Effector memory CD8-positive, alpha-beta T cell (primary cell): ENCODE measurements at places on chromosomes 12 and 14.

- no peak overlapping the region for H3K27ac ChIP-seq
- H3K36me3 ChIP-seq, result peaks cover 3% of the 10 kb centered on the region
- H3K27me3 ChIP-seq, result peaks cover 32% of the 10 kb centered on the region
- DNase-seq, result no peak
These were observed 84.9 kb downstream of the WSCD2 start for GRCh38 chr12:108213871-108214445.

- H3K4me1 ChIP-seq, result peaks cover 8% of the 10 kb centered on the region
- H3K27me3 ChIP-seq, result no peaks in the 10 kb centered on the region
- no peak overlapping the region for H3K27ac ChIP-seq
- no peak for DNase-seq
These were observed 23.4 kb downstream of the POLR3B start for GRCh38 chr12:106380954-106381353.

DNA sequence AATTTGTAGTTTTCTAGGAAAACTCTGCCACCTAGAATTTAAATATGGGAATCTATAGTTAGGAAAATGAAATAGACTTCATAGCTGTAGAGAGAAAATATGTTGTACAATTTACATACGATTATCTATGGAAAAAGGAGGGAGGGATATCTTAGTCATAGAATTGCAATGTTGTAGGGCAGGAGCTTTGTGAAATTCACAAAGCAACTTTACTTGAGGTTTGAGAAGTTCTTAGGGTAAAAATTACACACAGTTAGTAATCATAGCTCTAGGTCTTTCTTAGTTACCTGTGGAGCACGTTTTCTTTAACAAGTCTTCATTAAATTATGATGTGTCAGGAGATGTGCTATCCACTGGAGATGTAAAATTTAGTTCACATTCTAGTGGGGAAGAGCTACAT, 61.4 kb upstream of the DBX2 start:
- H3K27ac ChIP-seq, result no peak overlapping the region
- H3K27me3 ChIP-seq, result peaks cover 33% of the 10 kb centered on the region
- DNase-seq, result no peak
- H3K4me3 ChIP-seq, result no peak overlapping the region
- H3K4me1 ChIP-seq, result no peaks in the 10 kb centered on the region

DNA sequence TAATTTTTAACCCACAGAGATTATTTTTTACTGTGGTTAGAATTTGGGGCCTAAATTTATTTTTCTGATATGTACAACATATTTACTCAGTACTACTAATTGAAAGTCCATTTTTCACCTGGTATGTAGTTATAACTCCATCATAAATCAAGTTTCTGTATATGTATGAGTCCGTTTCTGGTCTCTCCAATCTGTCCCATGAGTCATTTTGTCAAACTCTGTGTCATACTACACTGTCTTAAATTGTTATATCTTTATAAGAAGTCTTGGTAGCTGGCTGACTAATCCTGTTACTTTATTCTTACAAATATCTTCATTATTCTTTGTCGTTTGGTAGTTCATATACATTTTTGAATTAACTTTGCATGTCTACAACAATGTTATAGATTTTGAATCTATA, 344.0 kb downstream of the PDZRN4 start:
- H3K27ac ChIP-seq, result no peak overlapping the region
- H3K4me3 ChIP-seq, result no peak overlapping the region
- no peaks in the 10 kb centered on the region for H3K36me3 ChIP-seq
- H3K4me1 ChIP-seq, result no peaks in the 10 kb centered on the region
- H3K27me3 ChIP-seq, result no peaks in the 10 kb centered on the region

- H3K27me3 ChIP-seq, result no peaks in the 10 kb centered on the region
- DNase-seq, result no peak
- H3K4me1 ChIP-seq, result peaks cover 2% of the 10 kb centered on the region
These were observed 11.7 kb downstream of the APOLD1 start for GRCh38 chr12:12796928-12797793.

DNA sequence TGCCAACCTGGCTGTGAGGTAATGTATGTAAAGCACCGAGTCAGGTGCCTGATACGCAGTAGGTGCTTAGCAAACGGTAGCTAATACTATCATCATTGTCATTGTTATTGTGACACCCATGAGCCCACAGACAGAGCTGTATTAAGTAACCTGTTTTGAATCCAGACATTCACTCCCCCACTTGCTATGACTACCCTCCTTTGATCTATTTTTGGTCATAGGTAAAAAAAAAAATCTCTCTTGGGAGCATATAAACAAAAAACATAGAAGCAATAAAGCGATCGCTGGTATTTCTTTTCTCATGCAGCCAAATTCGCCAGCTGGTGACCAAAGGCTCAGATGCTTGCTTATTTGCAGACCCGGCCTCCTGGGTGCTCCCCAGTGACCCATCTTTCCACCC, 330.2 kb downstream of the DPF3 start:
- no peak for DNase-seq
- no peaks in the 10 kb centered on the region for H3K4me1 ChIP-seq
- no peaks in the 10 kb centered on the region for H3K36me3 ChIP-seq
- H3K27me3 ChIP-seq, result peaks cover 19% of the 10 kb centered on the region
- H3K27ac ChIP-seq, result no peak overlapping the region

- no peak for DNase-seq
- H3K4me1 ChIP-seq, result no peaks in the 10 kb centered on the region
- no peak overlapping the region for H3K4me3 ChIP-seq
- H3K36me3 ChIP-seq, result no peaks in the 10 kb centered on the region
- H3K27ac ChIP-seq, result no peak overlapping the region
These were observed 12.8 kb upstream of the YARS2 start for GRCh38 chr12:32768518-32768917.

GRCh38 chr12:74171478-74171909, 366.1 kb upstream of the ATXN7L3B start:
- no peak overlapping the region for H3K4me3 ChIP-seq
- H3K36me3 ChIP-seq, result no peaks in the 10 kb centered on the region
- no peaks in the 10 kb centered on the region for H3K27me3 ChIP-seq
- H3K27ac ChIP-seq, result no peak overlapping the region
- DNase-seq, result no peak
- no peaks in the 10 kb centered on the region for H3K4me1 ChIP-seq

- no peak overlapping the region for H3K4me3 ChIP-seq
- no peaks in the 10 kb centered on the region for H3K27me3 ChIP-seq
- DNase-seq, result no peak
These were observed 271.9 kb upstream of the PDE3A start for GRCh38 chr12:20096430-20096829.

DNA sequence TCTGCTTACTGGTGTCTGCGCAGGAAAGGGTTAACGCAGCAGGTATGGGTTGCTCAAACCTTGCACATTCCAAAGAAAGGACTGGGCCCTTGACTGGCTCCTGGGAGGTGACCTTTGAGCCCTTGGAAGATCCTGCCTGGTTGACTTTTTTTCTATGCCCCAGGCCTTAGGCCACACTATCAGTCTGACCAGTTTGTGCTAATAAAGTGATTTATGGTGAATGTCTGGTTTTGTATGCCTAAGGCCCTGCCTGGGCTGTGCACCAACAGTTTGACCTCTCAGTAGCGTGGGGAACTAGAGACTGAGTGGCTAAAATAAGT, 61.4 kb upstream of the SCN8A start:
- peaks cover 6% of the 10 kb centered on the region for H3K4me1 ChIP-seq
- peaks cover 51% of the 10 kb centered on the region for H3K27me3 ChIP-seq
- H3K36me3 ChIP-seq, result no peaks in the 10 kb centered on the region
- DNase-seq, result no peak

DNA sequence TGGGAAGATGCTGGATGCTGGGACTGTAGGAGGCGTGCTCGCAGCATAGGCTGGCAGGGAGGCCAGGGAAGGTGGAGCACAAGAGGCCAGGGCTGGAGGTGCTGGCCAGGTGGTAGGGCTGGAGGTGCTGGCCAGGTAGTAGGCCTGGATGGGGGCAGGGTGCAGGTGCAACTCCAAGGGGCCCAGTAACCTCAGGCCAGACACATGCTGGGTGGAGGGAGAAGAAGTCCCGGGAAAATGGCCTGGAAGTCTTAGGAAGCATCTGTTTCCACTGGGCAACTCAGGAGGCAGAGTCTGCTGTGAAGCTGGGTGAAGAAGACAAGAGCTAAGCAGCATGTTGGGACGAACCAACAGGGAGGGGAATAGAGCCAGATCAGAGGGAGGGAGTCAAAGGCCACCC, 665.2 kb downstream of the BCL11B start:
- H3K27me3 ChIP-seq, result no peaks in the 10 kb centered on the region
- DNase-seq, result no peak
- no peaks in the 10 kb centered on the region for H3K4me1 ChIP-seq
- no peak overlapping the region for H3K27ac ChIP-seq
- peaks cover 3% of the 10 kb centered on the region for H3K36me3 ChIP-seq

- peaks cover 38% of the 10 kb centered on the region for H3K27me3 ChIP-seq
- H3K27ac ChIP-seq, result no peak overlapping the region
- no peaks in the 10 kb centered on the region for H3K36me3 ChIP-seq
- no peak overlapping the region for H3K4me3 ChIP-seq
- DNase-seq, result no peak
These were observed 5.5 kb downstream of the AJUBA start for GRCh38 chr14:22976620-22977433.

GRCh38 chr12:46430340-46430948, 57.9 kb upstream of the SLC38A2 start:
- H3K4me1 ChIP-seq, result peaks cover 7% of the 10 kb centered on the region
- no peaks in the 10 kb centered on the region for H3K36me3 ChIP-seq
- H3K27ac ChIP-seq, result no peak overlapping the region
- no peak for DNase-seq
- no peaks in the 10 kb centered on the region for H3K27me3 ChIP-seq
- H3K4me3 ChIP-seq, result no peak overlapping the region

GRCh38 chr12:113204804-113205203, 16.5 kb upstream of the TPCN1 start:
- H3K27me3 ChIP-seq, result no peaks in the 10 kb centered on the region
- no peak overlapping the region for H3K4me3 ChIP-seq
- H3K27ac ChIP-seq, result no peak overlapping the region
- peaks cover 28% of the 10 kb centered on the region for H3K4me1 ChIP-seq

DNA sequence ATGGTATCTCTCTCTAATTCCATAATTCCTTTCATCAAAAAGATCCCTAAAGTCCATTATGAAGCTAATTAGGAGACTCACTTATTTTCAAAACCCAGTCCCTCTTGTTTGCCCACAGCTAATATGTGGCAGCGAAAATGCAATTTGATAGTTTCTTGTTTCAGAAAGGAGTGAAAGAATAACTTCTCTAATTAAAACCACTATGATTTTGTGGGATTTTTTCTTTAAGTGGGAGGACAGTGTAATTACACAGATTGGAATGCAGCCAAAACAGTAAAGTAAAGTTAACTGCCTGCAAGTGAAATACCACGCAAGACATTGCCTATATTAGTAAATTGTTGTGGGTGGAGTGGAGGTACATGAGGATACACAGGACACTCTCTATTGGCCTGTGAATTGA, 50.0 kb downstream of the PTPRO start:
- H3K4me1 ChIP-seq, result no peaks in the 10 kb centered on the region
- H3K36me3 ChIP-seq, result no peaks in the 10 kb centered on the region
- no peak overlapping the region for H3K4me3 ChIP-seq
- H3K27ac ChIP-seq, result no peak overlapping the region

DNA sequence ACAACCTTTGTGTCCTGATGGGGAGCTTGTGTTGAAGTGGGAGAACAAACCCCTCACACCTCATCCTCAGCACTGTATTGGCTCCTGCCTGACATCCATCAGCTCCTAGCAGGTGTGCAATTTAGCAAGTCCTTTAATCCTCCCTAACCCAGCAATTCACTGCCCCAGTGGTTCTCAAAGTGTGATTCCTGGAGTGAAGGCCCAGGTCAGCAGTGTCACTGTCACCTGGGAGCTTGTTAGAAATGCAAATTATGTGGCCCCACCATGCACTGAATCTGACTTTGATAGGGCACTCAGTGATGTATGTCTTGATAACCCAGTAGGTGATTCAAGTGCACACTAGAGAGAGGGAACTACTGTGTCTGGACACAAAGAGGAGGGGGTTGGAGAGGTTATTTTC, 133.6 kb downstream of the FGD4 start:
- DNase-seq, result no peak
- H3K27ac ChIP-seq, result no peak overlapping the region
- no peak overlapping the region for H3K4me3 ChIP-seq
- peaks cover 13% of the 10 kb centered on the region for H3K27me3 ChIP-seq
- no peaks in the 10 kb centered on the region for H3K36me3 ChIP-seq

- peak overlapping the region; percentile 95 for H3K27ac ChIP-seq
- peak overlapping the region; percentile 90 for H3K4me3 ChIP-seq
- H3K27me3 ChIP-seq, result no peaks in the 10 kb centered on the region
- DNase-seq, result peak; percentile 66
These were observed 199.9 kb upstream of the FOXN3 start for GRCh38 chr14:89616852-89617341.

GRCh38 chr14:51525739-51526138, 126.0 kb upstream of the FRMD6 start:
- DNase-seq, result no peak
- no peaks in the 10 kb centered on the region for H3K36me3 ChIP-seq

DNA sequence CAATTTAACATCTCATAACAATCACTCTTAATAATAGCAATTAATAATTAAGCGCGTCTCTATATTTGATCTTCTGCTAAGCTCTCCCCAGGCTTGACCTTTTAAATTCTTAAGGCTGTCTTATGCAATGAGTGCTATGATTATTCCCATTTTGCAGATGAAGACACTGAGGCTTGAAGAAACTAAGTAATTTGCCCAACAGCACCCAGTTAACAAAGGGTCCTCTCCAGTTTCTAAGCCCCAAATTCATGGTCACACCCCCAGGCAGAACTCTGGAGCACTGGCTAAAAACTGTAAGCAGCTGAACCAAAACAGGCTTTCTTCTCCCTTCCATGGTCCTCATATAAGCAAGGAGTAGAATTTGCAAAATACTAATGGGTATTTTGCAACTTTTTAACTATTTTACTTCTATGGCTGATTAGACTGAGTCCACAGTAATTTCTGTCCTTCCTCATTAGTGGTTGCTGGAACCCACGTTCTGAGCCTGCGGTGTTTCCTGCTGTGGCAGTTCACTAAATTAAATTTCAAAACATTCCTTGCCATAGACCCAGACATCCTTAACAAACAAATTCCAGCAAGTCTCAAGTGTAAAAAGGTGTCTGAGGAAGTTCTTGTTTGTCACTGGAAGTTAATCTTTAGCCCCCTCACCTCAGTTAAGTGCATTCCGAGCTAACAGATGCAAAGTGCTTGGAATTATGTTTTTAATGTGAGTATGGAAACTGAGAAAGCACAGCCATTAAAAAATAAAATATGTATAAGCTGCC, 76.5 kb downstream of the TMEM132D start:
- H3K4me1 ChIP-seq, result no peaks in the 10 kb centered on the region
- no peak overlapping the region for H3K27ac ChIP-seq
- no peak overlapping the region for H3K4me3 ChIP-seq
- H3K36me3 ChIP-seq, result peaks cover 3% of the 10 kb centered on the region
- no peaks in the 10 kb centered on the region for H3K27me3 ChIP-seq
- no peak for DNase-seq

GRCh38 chr12:48121522-48121921, 2.4 kb downstream of the PFKM start:
- DNase-seq, result no peak
- H3K27ac ChIP-seq, result no peak overlapping the region
- H3K4me3 ChIP-seq, result no peak overlapping the region
- peaks cover 13% of the 10 kb centered on the region for H3K4me1 ChIP-seq
- H3K27me3 ChIP-seq, result peaks cover 20% of the 10 kb centered on the region

DNA sequence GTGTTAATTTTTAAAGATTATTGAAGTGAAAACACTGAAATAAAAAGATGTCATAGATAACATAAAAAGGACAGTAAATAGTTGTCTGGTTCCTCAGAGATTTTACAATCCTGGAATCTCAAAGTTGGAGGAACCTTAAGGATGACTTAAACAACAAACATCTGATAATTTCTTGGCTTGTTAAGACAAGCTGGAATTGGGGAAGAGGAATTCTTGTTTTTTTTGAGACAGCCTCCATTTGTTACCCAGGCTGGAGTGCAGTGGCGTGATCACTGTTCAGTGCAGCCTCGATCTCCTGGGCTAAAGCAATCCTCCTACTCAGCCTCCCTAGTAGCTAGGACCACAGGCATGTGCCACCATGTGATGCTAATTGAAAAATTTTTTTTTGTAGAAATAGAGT, 2.3 kb downstream of the ZNF410 start:
- H3K36me3 ChIP-seq, result peaks cover 41% of the 10 kb centered on the region
- H3K4me1 ChIP-seq, result peaks cover 29% of the 10 kb centered on the region
- DNase-seq, result no peak
